H54 (cell line): ENCODE measurements at places on chromosomes 4 and X.

GRCh38 chr4:180081072-180081471 is 2162.1 kb upstream of the TENM3 start:
- DNase-seq: no peak

DNA sequence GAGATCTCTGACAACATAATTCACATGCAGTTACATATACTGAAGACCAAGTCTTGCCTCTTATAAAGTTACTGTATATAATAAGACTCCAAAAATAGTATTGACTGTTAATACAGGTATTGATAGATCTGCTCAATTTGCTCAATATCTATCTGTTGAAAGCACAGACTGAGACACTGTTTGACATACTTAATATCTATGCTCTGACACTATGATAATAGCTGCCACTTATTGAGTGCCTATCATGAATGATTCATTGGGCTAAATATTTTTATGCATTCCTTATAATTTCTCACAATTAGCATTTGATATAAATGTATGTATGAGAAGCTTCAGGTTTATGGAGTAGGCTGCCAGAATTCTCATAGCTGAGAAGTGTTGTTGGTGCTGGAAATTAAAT is 1600.9 kb upstream of the IGFBP7 start:
- DNase-seq: no peak

GRCh38 chr4:169611157-169611556 is 1.2 kb downstream of the NEK1 start:
- DNase-seq: no peak

DNA sequence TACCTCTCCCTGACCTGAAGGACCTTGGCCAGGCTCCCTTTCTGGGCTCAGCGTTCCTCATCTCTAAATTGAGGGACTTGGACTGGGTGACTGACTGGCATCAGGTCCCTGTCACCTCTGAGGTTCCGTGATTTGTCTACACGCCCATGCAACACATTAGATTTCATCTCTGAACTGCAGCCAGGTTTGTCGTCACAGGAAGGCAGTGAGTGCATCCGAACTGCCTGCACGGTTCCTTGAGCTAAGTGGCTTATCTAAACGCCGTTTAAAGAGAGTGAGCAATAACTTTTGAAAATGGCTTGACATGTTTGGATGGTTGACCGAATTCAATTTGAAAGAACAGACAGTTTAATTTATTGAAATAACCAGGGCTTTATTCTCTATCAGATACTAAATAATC is 70.1 kb downstream of the PCYT1B start:
- no peak for DNase-seq

- no peak for DNase-seq
Measured at GRCh38 chrX:106731590-106731989, 5.1 kb downstream of the RNF128 start.

- DNase-seq: no peak
Measured at GRCh38 chr4:143700046-143700415, 444 bp downstream of the FREM3 start.

DNA sequence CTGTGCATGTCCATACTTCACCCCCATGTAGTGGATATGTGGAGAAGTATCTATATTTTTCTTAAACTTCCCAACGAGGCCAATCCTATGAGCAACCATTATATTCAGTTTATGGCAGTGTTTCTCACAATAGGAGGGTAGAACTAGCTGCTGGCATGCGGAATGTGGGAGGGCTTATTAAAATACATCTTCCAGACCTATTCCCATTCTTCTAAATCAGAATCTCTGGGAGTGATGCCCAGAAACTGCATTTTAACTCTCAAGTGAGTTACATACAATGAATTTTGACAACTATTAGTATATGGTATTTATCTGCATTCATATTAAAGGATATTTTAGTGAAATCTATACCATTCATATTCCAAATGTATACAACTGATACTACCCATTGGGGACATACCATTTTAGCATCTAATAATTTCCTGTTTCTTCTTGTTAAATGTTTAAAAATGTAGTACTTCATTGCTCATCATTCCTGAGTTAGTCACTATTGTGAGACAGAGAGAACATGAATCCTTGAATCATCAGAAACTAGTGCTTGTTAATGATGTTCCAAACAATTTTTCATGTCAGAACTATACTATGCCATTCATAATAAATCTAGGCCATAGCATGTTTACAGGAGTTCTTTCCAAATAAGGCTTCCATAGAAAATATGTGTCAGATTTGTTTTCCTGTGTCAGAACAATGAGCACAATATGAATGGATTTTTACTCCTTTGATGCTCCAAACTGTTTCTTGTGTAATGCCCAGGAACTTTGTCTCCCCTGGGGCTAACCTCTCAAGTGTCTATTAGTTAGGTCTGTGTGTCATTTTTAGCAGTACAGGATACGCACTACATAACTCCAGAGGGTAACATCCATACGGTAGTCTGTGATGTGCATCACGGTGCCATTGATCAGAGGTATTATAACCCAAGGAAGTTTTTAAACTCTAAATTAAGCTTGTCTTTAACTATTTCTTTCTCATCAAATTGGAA is 198.8 kb upstream of the BMP3 start:
- no peak for DNase-seq

GRCh38 chrX:106170318-106170717 is 2.2 kb downstream of the PWWP3B start:
- DNase-seq: no peak

GRCh38 chrX:13373027-13373426 is 53.2 kb upstream of the ATXN3L start:
- DNase-seq: no peak

GRCh38 chr4:18571301-18571761 is 549.8 kb upstream of the LCORL start:
- DNase-seq: no peak
